Dorsolateral prefrontal cortex (tissue), 122 donors: ENCODE measurements at places on chromosomes 1 and 21.

DNA sequence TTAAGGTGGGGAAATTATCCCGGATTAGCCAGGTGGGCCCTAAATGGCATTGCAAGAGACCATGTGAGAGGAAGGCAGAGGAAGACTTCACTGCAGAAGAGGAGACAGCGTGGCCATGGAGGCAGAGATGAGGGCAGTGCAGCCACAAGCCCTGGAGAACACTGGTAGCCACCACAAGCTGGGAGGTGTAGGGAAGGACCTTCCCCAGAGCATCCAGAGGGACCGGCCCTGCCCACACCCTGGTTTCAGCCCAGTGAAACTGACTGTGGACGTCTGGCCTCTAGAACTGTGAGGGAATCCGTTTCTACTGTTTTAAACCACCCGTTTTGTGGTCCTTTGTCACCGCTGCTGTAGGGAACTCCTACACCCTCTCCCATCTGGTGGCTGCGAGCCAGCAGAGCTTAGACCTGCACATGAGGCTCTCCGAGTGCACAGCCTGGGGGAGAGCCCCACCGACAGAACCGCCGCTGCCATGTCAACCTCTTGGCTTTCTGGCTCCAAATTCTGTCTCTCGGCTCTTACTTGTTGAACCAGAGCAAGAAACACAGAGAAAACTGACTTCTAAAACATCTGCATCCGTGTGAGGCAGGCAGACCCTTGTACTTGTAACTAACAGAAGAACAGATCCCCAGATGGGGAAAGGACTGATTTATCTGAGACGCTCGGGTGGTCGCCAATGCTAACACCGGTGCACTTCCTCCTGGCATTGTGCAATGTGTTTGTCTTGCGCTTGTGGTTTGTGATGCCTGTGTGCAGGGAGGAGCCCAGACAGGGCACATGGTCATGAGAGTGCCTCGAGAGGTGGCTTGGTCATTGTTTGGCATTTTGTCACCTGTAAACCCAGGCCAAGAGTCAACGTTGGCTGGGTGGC lies 90.8 kb upstream of the TMPRSS2 start:
- no peak for DNase-seq

- peak; percentile 82 for DNase-seq
Observed at GRCh38 chr1:151716771-151717631, at the start of gene CELF3. TSS of gene CELF3 (minus strand) at chr1:151716803. CDS start at chr1:151716020, 783 bp downstream.

- no peak for DNase-seq
Observed at GRCh38 chr1:67966666-67967009, 83.8 kb downstream of the DIRAS3 start.

DNA sequence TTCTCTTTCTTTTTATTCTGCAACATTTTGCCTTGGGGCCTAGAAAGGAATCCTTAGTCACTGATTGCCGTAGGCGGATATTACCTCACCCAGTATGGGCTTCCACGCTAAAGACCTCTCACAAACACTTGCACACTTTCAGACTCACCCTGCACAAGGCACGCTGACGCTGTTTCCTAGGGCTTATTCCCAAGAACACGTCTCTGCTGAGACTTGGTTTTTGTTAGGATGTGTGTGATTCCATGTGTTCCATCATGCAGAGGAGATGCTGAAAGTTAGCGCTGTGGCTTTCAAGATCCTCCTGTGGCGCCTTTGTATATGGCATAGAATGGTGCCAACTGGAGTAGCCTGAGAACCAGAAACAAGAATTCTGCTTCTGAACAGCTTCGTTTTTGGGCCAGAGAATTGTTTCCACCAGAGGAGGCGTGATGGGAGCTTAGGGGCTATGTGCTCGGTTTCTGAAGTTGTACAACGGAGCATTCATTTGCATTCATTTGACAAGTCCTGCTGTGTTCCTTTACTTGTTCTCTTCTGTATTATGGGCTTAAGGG lies 297.0 kb downstream of the DISC1 start:
- no peak for DNase-seq

GRCh38 chr21:41883582-41883981 lies 4.4 kb upstream of the PRDM15 start:
- DNase-seq, result no peak

DNA sequence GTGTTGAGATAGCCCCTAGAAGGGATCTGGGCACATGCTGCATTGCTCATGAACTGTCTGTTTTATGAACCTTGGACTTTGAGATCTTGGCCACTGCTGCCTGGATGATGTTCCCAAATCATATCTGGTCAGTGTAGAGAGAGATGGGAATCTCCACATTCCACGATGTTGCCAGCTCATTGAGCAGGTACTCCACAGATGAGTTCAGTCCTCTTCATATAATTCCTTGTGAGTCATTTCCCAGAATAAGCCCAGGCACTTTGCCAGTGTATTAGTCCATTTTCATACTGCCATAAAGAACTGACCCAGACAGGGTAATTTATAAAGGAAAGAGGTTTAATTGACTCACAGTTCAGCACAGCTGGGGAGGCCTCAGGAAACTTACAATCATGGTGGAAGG lies 254.0 kb upstream of the RUNX1 start:
- DNase-seq, result no peak

GRCh38 chr1:51594716-51595115 lies 22.2 kb upstream of the OSBPL9 start:
- no peak for DNase-seq
